ENCODE measurements at places on chromosomes 5 and 9. TPM values are rescaled to one million over a fixed set of nuclear protein-coding genes. Genes with fewer than 3 reads are reported as not detected.

GRCh38 chr5:110203661-110204060 lies 513.9 kb downstream of the MAN2A1 start:
- DNase-seq: no peak

DNA sequence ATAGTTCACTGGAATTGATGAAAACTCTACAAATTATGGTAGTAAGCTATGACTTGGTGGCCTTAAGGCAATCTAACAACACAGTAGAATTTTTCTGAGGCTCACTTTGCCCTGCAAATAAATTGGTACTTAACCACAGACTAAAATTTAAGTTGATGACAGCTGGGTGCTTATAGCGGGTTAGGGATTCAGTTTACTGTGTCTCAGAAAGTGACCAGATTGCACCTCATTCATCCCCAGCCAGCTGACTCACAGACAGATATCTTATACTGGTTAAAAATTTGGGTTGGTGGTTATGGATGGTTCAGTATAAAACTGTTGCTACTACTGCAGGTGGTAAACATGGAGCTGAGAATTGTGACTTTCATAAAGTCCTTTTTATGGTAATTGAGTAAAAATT lies 2.8 kb downstream of the CKS2 start:
- no peak for DNase-seq

DNA sequence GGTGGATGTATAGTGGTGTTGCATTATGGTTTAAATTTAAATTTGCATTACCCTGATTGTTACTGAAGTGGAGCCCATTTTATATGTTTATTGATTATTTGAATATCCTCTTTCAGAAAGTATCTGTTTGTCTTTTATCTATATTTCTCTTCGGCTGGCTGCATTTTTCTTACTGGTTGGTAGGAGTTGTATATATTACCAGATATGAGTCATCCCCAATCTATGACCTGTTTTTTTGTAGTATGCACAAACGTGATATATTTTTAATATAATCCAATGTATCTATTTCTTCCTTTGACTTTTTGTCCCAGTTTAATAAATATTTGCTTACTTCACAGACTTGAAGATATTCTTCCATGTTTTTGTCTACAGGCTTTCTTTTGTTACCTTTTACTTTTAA lies 29.3 kb upstream of the CAMK4 start:
- DNase-seq: no peak

DNA sequence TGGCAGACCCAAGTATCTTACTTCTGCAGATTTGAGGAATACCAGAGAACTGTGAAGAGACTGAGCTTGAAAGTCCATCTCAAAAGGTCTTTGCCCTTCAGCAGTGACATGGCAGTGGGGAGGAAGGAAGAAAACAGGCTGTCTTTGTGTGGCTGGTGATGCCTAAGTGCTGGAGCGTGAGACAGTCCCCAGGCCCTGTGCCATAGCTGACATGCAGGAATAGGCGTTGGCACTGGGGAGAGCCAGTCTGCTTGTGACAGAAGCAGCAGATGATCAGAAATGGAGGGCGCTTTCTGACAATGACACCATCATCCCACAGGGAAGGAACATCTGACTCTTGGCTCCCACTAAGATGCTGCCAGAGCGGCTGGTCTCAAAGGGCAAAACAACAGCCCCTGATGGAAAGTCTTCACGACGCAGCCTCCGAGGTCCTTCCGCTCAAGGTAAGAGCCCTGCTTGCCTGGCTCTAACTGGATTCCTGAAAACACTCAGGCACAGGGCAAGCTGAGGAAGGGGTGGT lies 15.5 kb upstream of the GLRX start:
- DNase-seq: no peak

DNA sequence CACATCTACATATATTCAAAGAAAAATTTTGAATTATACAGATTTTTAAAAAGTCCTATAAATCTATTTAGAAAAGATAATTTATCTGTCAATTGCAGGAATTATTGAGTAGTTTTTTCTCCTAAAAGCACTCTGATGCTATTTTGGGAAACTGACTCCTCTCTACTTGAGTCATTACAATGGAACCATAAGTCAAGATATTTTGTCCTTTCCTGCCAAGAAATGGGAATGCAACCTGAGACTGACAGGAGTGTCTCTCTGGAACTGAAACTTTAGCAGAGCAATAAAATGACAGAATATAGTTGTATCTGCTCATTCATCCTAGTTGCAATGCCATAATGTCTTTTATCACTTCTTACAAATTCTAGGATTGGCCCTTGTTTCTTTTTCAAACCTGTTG lies 48.6 kb downstream of the CARTPT start:
- no peak for DNase-seq

DNA sequence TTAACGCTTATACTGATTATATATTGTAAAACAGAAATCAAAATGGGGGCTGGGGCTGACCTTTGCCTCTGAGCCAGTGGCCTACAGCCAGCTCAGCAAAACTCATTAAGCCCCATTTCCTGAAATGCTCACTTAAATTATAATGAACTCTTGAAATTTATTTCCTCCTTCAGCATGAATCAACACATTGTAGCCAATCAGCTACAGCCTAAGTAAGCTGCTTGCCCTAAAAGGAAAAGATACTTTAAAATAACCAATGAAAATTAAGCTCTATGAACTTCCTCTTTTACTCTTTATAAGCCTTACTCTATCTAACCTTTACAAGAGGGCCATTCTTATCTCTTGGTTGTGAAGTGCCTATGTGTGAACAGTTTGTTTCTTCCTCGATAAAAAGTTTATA lies 33.5 kb upstream of the SUB1 start:
- DNase-seq: no peak

DNA sequence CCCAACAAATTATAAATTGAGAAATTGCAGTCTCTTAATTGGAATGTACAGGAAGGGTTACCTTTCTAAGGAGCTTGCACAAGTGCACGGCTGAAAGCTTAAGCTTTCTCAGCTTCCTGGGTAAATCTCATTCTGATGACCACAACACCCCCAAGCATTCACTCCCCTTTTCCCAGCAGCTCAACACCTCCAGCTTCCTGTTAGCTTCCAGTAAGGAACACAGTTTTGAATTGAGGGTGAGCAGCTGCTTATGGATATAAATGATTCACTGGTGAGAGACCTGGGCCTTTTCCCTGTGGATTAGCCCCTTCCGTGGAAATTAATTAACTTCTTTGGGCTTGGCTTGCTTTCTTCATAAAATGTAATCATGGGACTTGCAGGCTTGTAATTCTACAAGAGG lies 101.2 kb downstream of the SLC28A3 start:
- no peak for DNase-seq

Gene THBS4
- 10.7 TPM for polyA plus RNA-seq

- DNase-seq: no peak
These were observed 112.6 kb downstream of the EHMT1 start for GRCh38 chr9:137731216-137731946.

Gene SGCD
- 5.7 TPM for polyA plus RNA-seq

GRCh38 chr5:72115296-72115695 lies 8.0 kb downstream of the MAP1B start:
- DNase-seq: no peak

DNA sequence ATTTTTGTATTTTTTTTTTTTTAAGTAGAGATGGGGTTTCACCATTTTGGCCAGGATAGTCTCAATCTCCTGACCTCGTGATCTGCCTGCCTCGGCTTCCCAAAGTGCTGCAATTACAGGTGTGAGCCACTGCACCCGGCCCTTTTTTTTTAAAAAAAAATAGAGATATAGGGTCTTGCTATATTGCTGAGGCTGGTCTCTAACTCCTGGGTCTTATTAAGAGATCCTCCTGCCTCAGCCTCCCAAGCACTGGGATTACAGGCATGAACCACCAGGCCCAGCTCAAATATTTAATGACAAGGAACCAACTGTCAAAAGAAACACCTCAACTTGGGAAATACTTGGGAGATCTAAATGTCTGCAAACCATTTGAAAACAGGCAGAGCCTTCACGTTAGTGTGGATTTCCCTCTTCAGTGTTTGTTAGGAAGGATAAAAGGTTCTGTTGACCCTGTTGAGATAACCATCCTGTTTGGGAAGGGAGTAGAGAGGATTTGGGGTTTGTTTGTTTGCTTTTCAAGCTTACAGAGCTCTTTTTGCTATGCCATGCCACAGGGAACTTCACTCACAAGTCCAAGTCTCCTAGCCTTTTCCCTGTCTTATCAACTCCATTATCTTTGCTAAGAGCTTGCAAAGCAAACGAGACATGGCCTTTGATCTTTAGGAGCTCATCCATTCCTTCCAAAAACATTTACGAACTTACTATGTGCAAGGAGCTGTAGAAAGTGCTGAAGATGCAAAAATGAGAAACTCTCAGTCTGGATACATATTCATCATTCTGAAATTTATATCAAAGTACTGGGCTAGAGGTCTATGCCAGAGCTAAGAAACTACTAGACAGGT lies 7.5 kb downstream of the FAXDC2 start:
- no peak for DNase-seq

Gene RHOBTB3
- polyA plus RNA-seq: 70.7 TPM

DNA sequence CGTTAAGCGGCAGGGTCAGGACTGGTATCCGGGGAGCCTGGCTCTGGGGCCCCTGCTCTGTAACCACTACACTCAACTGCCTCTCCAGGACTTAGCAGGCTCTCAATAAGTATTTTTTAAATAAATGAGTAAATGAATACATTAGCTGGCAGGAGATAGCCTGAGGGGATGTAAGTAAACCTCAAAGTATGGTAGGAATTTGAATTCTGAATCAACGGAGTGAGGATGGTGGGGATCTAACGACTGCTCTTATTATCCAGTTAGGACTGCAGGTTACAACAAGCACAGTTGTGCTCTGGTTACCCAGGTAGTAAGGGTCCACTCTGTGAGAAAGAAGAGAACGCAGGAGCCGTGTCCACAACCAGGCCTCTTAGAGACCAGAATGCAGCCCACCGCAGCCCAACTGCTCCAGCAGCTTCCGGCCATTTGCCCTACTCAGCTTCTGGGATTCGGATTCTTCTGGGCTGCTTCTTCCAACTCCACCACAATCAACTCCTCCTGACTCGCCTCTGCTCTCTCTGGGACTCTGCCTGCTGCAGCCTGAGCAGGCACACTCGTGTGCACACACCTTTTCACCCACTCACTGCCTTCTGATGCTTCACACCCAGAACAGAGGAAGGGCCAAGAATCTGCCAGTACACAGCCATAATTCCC lies 52.6 kb downstream of the MED27 start:
- DNase-seq: no peak

DNA sequence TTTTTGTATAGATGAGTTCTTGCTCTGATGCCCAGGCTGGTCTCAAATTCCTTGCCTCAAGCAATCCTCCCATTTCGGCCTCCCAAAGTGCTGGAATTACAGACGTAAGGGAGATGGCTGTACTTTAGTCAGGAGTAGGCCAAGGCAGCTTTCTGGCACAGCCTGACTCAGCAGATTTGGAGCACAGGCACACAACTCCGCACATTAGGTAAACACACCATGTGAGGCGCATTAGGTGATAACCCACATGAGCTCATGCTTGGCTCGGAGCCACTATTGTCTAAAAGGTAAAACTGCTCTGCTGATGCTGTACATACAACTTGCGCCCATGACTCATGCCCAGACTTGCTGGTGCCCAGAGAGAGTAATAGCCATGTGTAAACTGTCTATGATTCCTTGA lies 1157.9 kb downstream of the TAF11L14 start:
- DNase-seq: no peak

DNA sequence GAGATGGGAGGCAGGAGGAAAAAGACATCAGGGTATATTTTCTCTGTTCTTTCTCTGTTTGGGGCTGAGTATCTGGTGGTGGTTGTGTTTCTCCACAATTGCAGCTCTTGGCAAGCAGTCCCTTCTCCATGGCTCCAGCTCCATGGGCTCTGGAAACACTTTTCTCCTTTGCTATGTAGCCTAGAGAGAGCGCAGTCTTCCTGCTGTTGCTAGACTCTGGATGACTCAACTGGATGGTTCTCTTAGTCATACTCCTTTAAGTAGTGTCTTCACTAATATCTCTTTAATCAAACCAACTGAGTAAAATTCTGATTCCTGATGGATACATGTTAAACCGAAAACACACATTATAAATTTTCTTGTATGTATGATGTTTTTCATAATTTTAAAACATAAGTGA lies 3.3 kb upstream of the PLGRKT start:
- DNase-seq: no peak

DNA sequence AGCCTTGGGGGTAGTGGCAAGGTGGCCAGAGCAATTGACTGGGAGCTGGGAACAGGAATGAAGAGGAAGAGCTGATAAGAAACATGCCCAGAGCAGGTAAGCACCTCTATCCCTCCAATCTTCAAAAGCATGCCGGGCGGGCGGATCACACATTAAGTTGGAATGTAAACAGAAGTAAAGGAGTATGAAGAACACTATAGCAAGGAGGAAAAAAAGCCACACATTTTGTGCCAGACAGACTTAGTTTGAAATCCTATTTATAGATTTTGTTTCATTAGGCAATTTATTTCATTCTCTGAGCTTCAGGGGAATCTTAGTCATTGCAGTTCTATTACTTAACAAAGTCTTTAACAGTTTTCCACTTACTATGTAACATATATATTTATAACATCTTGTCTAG lies 173.9 kb upstream of the TNC start:
- DNase-seq: no peak

Gene TAF11L5
- polyA plus RNA-seq: not detected

Gene GLRA1
- polyA plus RNA-seq: not detected

GRCh38 chr9:37085233-37085632 lies 35.1 kb upstream of the ZCCHC7 start:
- no peak for DNase-seq

DNA sequence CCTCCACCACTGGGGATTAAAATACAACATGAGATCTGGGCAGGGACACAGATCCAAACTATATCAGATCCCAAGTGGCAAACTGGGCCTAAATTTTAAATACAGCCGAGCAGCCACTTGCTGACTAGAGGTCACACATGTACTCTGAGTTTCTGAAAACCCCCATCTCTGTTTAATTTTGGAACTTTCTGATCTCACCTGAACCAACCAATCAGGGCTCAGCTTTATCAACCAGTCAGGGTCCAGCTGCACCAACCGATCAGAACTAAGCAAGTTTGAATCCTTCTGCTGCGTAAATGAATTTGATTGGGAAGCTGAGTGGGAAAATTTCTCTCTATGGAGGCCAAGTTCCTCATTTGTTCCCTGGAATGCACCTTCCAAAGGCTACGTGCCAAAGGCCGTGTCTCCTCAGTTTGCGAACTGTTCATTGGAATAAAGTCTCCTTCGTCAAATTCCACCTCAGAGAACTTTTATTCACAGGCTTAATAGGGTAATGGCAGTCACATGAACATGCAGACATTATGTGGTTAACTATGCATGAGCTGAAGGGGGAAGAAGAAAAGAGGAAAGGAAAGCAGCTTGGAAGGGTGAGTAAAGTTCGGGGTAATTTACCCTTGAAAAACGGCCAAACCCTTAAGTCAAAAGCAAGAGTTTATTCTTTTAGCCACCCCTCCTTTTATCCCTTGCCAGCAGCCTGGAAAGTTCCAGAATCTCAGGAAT lies 3.7 kb downstream of the CD180 start:
- no peak for DNase-seq

Gene SLC4A9
- polyA plus RNA-seq: 23.9 TPM
